ENCODE measurements at places on chromosomes 6 and 20. TPM values are rescaled to one million over a fixed set of nuclear protein-coding genes. Genes with fewer than 3 reads are reported as not detected.
A peak's percentile ranks its signal among the peaks of the same experiment; 100 is the strongest.

The LY6G5C gene
- polyA plus RNA-seq: 2.7 TPM

GRCh38 chr6:142195862-142196541 is 48.9 kb downstream of the VTA1 start:
- no peak for DNase-seq

The WFDC10A gene
- not detected for polyA plus RNA-seq

The CYB5R4 gene
- 15.2 TPM for polyA plus RNA-seq

GRCh38 chr20:62675877-62676260 is 32.8 kb upstream of the NTSR1 start:
- no peak for DNase-seq

GRCh38 chr6:4780360-4780812 is 4.2 kb downstream of the CDYL start:
- no peak for DNase-seq

DNA sequence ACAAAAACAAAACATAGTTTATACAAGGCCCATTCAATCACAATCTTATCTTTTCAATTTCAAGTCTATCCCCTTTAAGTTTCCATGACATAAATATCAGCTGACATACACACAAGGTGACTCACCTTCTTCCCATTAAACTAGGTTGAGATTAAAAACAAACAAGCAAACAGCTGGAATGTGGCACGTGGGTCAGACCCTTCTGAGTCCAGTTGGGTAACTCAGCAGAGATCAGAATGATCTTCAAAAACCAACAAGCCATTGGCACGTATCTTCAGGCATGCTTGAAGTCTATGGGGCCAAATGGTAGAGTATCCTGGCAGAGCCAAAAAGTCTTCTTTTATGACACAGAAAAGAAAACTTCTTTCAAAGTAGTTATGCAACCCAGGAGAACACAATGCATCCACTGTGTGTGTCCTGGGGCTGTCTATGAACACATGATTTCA is 603.5 kb upstream of the CITED2 start:
- no peak for DNase-seq

DNA sequence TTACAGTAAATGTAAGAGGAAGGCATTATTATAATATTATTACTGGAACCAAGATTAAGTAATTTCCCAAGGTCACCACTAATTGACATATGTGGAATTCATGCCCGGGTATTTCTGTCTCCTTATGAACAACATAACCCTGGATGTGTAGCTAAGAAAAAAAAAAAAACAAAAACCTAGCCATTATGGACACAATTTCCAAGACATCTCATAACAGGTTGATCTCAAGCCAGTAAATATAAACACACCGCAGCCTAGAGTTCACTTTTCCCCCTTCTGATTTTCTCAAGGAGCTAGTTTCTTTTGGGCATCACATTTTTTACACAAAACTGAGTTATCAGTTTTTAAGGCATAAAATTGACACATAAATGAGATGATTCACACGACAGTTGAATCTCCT is 306.5 kb upstream of the RSPO3 start:
- no peak for DNase-seq

DNA sequence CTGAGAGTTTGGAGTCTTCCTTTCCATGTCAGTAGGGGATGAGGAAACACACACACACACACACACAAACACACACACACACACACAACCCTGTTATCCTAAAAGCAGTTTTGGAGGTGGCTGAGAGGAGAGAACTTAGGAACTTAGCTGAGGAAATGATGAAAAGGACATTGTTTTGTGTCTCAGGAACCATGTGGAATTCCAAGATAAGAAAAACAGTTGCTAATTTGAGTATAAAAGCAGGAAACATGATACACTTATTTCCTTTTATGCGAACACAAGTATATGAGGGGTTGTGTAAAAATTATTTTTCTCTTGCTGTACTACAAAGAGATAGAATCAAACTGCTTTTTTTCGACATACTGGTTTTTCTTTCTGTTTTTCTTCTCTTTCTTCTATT is at the start of gene MYCT1:
MYCT1 (plus strand) TSS at position 264 of the 400 bp plus-strand sequence; CDS start at position 270, 6 bp downstream.
- DNase-seq: no peak

GRCh38 chr6:52103623-52104022 is 16.2 kb upstream of the PKHD1 start:
- no peak for DNase-seq

The ZBTB46 gene
- polyA plus RNA-seq: 9.9 TPM

- DNase-seq: no peak
These were observed 8.7 kb downstream of the OSBPL2 start for GRCh38 chr20:62246872-62247652.

DNA sequence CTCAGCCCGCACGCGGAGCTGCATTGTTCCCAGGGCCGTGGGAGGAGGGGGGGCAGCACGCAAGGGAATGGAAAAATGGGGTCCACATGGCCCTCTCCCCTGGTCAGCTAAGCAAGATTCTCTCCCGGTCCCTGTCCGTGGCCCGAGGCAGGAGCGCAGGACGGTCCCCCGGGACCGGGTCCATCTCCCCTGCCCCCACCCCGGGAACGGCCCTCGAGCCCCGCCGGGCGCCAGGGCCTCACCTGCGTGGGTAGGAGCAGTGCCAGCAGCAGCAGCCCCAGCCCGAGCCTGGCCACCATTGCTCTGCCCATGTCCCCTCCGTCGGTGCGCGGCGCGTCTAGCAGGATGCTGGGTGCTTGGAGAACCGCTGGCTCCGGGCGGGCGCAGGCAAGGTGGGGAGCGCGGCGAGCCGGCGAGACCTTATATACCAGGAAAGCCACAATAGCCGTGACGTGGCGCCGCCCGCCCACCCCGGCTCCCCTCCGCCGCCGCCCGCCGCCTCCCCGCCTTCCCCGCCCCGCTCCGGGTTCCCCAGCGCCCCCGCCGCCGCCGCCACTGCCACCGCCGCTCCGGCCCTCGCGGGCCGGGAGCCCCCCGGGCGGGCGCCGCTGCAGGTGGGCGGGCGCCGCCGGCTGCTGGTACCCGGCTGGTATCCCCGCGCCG is at the start of gene CD24:
CD24 (minus strand) TSS at position 394 of the 663 bp plus-strand sequence; CDS start at position 311, 83 bp downstream.
- peak; percentile 16 for DNase-seq

The MATN4 gene
- 0.12 TPM for polyA plus RNA-seq

The ADAM33 gene
- polyA plus RNA-seq: 8.5 TPM

The BHLHE23 gene
- not detected for polyA plus RNA-seq

DNA sequence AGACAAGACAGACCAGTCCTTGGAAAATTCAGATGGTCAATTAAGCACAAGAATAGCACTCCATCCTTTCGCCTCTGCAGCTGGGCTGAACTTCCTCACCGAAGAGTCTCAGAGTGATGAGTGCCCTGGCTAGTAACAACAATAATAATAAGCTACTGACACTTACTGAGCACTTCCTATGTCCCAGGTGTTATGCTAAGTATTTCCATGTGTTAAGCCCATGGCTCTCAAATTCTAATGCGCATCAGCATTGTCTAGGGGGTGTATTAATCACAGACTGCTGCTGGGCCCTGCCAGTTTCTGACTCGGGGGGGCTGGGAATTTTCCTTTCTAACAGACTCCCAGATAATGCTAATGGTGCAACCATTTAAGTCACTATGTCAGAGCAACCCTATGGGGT is 118.2 kb upstream of the LRFN2 start:
- no peak for DNase-seq

DNA sequence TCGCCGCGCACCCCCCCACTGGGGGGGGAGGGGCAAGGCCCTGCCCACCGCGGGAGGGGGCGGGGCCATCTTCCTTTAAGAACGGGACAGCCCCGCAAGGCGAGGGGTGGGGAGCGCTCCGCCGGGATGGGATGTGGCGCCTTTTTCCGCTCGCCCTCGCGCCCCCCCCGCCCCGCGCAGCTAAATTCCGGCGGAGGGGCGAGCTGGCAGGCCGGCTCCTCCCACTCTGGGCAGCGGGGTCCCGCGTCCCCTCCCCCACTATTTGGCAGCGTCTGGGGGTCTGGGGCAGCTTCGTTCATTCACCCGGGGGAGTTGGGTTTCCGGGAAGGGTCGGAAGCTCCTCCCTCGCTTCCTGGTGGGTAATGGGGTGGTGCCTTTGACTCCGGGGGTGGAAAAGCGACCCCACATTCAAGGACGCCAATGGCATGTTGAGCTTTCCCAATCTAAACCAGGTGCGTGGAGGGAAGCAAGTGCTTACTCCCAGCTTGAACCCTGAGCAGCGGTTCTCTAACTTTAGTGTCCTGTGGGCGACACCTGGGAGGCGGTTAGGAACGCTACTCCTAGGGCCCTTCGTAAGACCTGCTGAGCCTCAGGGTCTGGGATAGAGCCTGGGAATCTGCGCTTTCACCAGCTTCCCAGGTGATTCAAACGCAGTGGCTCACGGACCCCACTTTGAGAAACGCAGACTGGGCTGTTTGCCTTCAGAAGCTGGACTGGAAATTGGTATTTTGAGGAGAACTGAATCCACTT is 927 bp downstream of the ASXL1 start:
- peak; percentile 75 for DNase-seq

The CGA gene
- not detected for polyA plus RNA-seq

- no peak for DNase-seq
These were observed 101.3 kb upstream of the MLN start for GRCh38 chr6:33905071-33905609.

- DNase-seq: no peak
These were observed 29.7 kb upstream of the PRL start for GRCh38 chr6:22326500-22326899.

GRCh38 chr6:157602521-157603295 is 220.3 kb upstream of the SNX9 start:
- no peak for DNase-seq

GRCh38 chr20:3067139-3068014 is 4.0 kb upstream of the OXT start:
- no peak for DNase-seq

DNA sequence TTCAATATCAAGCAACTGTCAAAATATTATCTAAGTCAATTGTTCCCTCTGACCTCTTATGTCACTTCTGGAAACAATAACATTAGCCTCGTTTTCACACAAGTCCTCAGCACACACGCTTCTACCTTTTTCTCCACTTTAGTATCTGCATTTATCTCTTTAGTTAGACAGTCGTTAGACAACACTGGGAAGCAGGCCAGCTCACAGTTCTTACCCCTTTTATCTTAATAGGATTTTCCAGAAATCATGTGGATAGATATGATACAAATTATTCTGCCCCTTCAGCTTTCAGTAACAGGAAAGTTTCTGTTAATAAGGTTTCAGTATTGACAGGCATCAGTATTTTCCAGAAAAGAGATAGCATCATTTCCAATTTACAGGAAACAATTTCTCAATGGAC is 25.9 kb upstream of the HAO1 start:
- DNase-seq: no peak

All from right lung (tissue), 10 donors.